CD4-positive, alpha-beta T cell treated with Interleukin-10 for 1 hour (primary cell): ENCODE measurements at places on chromosomes 2 and 18.
A peak's percentile ranks its signal among the peaks of the same experiment; 100 is the strongest.

GRCh38 chr18:53266850-53267249 is 926.9 kb downstream of the DCC start:
- DNase-seq: no peak

DNA sequence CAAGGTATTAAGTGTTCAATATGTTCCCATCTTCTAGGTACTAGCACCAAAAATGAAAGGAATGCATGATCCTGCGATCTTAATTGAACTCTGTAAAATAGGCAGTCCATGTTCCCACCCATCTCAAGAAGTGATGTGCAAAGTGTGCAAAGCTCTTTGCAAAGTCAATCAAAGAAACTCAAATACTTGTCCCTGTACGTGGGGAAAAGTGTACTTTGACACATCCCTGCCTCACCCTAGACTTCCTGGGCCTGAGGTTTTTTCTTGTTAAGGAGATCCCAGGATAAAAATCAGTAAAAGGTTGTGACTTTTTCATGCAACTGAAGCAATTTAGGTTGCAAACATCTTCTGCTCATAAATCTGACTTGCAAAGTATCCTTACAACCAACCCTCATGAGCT is 25.3 kb downstream of the HNRNPA3 start:
- DNase-seq: no peak

DNA sequence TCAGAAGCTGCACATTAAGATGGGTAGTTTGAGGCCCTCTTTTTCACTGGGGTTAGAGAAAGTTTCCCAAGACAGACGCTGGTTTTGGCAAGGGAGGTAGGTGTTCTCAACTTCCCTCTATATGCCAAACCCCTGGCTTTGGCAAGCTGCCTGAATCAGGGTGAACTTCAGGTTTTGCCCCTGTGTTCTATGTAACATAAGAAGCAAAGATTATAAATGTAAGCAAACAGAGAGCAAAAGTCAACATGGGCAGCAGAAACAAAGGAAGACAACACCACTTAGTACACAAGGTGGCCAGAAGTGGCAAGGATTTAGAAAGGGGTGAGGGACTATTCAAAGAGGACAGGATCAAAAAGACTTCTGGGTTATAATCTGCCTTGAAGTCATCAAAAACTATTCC is 70.5 kb upstream of the TFCP2L1 start:
- no peak for DNase-seq

GRCh38 chr2:70965506-70965905 is 12.9 kb upstream of the ANKRD53 start:
- no peak for DNase-seq

DNA sequence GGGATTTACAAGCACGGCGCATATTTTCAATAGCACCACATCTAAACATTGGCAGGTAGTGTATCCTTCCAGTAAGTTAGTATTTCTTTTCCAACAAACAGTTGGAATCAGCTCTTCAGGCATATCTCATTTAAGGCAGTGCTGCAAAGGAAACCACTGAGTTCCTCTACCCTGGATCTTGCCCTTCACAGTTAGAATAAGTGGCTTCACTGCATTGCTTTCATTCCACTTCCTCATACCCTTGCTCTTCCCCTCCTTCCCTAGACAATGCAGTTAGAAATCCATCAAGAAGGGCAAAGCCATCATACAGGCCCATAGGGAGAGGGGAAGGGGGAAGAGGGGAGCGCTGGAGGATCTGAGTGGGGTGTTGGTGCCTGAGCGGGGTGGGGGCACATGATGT is 173.7 kb downstream of the FBXO15 start:
- no peak for DNase-seq

GRCh38 chr2:102114290-102114721 is 28.2 kb upstream of the IL1R1 start:
- DNase-seq: no peak

GRCh38 chr2:101349893-101350662 is 37.2 kb downstream of the CREG2 start:
- peak; percentile 38 for DNase-seq

GRCh38 chr2:223050188-223050587 is 1.8 kb upstream of the KCNE4 start:
- no peak for DNase-seq

DNA sequence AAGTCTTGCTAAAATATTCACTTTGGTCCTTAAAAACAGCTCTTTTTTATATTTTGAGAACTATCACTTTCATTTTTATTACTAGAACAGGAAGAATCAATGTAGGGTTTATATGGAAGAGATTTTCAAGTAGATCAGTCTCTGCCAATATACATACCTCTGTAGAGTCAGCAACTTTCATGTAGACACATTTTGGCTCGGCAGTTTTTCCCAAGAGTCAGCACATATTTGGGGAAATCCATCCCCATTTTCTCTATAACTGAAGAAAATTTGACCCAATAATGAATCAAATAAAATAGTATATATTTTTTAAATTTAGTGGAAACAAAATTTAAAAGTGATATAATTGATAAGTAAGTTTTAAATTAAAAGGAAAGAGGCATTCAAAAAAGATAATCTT is 329.8 kb upstream of the TFPI start:
- DNase-seq: no peak

- DNase-seq: no peak
These were observed 243.2 kb upstream of the KCNH7 start for GRCh38 chr2:163081754-163082153.

- DNase-seq: no peak
These were observed 243.6 kb upstream of the SLC39A10 start for GRCh38 chr2:195413422-195413821.

DNA sequence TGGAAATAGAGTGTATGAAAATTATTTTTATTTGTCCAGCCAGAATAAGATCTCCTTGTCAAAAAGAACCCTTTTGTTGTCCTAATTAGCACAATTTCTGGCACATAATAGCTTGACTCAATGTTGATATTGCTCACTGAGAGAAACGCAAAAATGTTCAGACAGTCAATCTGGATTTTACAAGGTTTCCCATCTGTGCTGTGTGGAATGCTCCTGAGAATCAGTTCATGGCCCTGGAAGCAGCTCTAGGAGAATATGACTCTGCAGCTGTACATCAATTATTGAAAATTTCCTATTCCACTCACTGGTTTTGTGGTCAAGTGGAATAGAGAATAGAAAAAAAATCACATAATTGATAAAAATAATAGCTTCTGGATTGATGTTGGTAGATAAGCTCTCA is 1582.9 kb upstream of the NXPH2 start:
- no peak for DNase-seq

- DNase-seq: no peak
These were observed 79.4 kb upstream of the ARHGAP28 start for GRCh38 chr18:6650127-6650507.

- DNase-seq: no peak
These were observed 56.7 kb upstream of the ARHGAP28 start for GRCh38 chr18:6672821-6673308.

DNA sequence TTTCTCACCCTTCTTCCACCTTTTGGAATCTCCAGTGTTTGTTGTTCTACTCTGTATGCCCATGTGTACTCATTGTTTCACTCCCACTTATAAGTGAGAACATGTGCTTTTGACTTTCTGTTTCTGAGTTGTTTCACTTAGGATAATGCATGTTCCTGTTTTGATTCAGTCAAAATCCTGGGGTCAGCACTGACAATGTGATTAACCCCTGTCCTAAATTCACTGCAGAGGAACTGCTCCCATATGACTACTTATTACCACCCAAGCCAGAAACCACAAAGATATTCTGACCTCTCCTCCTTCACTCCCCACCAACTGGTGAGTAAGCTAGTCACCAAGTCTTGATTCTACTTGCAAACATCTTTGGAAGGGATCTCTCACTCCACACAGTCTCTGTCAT is 251.4 kb upstream of the TCF4 start:
- DNase-seq: no peak

GRCh38 chr2:113117541-113118262 is 9.7 kb upstream of the IL1RN start:
- no peak for DNase-seq

- DNase-seq: no peak
These were observed 31.9 kb downstream of the SPAG16 start for GRCh38 chr2:213316001-213316735.

- peak; percentile 54 for DNase-seq
These were observed 45.6 kb upstream of the ZNF532 start for GRCh38 chr18:58819051-58819450.

GRCh38 chr2:207683879-207684627 is 27.4 kb upstream of the CCNYL1 start:
- no peak for DNase-seq

- DNase-seq: no peak
These were observed 33.2 kb upstream of the CXXC1 start for GRCh38 chr18:50320719-50321118.

- no peak for DNase-seq
These were observed 166.2 kb downstream of the FTCDNL1 start for GRCh38 chr2:199684832-199685231.

GRCh38 chr2:224802407-224802806 is 86.2 kb upstream of the CCDC195 start:
- DNase-seq: no peak

GRCh38 chr2:229434187-229434586 is 163.1 kb upstream of the PID1 start:
- DNase-seq: no peak

DNA sequence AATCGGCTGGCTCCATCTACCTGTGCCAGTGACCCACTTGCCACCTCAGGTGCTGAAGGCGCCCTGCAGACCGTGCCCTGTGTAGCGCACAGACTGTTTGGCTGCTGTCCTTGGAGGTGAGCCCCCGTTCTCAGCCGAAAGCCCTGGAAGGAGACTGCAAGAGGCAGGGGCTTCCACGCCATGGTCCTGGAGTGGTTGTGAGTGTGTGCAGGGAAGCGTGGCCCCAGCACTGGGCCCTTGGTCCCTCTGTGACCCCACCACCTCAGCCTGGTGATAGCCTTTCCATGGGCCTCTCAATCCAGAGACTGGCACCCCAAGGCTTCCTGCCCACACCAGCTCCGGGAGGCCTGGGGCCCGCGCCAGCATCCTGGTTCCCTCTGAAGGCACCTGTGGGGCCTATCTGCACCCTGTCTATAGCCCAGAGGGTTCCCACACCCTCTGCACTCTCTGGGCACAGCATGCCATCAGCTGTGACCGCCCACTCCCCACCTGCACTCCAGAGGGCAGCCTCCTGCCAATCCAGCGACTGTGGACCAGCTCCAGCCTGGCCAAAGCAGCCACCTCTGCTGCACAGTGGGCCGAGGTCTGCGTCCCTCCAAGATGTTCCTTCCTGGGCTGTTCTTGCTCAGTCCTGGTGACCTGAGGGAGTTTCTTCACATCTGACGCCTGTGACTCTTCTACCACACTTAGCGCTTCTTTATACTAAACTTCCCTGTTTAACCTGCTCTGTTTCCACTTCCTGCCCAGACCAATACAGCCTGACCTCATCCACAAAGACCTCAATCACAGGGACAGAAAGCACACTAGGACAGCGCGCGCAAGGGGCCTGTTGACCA is 109.5 kb downstream of the EIPR1 start:
- no peak for DNase-seq

DNA sequence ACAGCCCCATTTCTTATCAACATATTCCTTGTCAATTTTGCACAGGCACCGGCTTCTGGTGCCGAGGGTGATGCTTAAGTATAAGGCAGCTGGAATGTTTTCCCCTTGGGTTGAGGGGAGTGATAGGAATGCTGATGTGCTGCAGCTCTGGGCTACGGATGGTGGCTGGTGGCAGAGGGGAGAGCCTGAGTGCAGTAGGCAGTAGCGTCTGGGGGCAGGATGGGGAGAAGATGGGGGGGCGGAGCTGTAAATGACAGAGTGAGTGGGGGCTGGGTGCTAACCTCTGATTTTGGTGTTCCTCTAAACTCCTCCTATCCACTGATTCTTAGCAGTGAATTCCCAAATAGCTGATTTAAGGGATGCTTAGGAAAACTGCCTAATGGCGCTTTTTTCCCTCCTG is 20.7 kb downstream of the TMEM178A start:
- DNase-seq: no peak

DNA sequence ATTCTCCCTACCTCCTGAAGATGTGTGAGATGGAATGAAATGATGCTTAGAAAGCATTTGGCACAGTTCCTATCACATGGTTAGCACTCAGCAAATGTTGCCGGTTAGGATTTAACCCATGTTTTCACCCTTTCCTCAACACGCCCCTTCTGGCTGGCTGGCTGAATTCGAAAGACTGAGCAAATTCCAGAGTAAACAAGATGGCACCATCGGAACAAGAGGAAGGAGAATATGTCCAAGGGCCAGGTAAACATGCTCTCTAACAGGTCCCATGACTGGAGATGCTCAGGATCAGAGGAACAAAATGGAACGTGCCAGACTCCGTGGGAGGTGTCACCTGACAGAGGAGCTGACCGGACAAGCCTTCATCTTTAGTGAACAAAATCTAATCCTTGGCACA is 145.6 kb downstream of the ANKRD44 start:
- DNase-seq: no peak

GRCh38 chr2:84652431-84652830 is 136.1 kb downstream of the DNAH6 start:
- peak; percentile 16 for DNase-seq

- no peak for DNase-seq
These were observed 262.4 kb downstream of the NBAS start for GRCh38 chr2:15298770-15299169.

DNA sequence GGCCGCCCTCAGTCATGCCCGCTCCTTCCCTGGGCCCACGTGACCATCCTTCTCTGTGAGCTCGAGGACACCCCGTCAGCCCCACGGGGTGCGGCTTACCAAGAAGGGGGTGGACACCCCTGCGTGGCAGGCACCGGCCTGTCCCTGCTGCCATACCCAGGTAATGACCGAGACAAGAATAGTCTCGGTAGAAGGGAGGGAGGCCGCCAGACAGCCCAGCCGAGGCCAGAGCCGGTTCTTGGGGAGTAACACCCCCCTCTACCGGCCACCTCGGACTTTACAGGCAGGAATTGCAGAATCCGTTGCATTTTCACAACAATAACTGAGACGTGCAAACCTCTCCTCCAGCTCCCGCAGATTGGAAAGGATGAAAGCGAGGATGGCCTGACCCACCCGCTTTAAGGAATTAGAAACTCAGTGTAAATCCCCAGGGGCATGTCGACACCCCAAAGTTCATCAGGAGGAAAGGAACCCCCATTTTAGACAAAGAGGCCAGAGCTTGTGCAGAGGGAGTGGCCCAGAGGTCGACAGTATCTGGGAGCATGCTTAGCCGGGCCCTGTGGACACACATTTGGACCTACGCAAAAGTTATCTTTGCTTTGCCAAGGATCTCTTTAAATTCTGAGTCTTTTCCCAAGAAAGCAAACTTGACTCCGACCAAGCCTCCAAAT is 60.1 kb upstream of the GLI2 start:
- peak; percentile 25 for DNase-seq

GRCh38 chr18:676736-677135 is 19.3 kb downstream of the TYMS start:
- DNase-seq: no peak

- no peak for DNase-seq
These were observed 17.8 kb upstream of the TMEM131 start for GRCh38 chr2:98013407-98014042.

DNA sequence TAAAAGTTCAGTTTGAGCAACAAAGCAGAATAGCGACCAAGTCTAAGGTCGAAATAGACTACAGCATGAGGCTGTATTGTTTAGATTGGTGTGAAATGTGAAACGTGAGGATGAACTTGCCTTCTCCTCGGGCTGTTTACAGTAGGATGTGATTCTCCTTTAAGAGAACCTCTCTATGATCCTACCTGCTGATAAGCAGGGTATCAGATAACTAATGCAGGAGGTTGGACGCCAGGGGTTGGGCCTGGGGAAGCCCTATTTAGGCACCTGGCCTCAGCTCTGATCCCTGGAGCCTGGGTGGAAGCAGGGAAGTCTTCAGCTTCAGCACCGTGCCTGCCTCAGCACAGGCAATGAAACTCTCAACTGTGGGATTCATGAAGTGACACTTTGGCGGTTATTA is 11.4 kb downstream of the CRYGD start:
- no peak for DNase-seq
